CD4-positive, alpha-beta T cell treated with Interleukin-17A for 1 hour (primary cell): ENCODE measurements at places on chromosomes 16 and 17.

DNA sequence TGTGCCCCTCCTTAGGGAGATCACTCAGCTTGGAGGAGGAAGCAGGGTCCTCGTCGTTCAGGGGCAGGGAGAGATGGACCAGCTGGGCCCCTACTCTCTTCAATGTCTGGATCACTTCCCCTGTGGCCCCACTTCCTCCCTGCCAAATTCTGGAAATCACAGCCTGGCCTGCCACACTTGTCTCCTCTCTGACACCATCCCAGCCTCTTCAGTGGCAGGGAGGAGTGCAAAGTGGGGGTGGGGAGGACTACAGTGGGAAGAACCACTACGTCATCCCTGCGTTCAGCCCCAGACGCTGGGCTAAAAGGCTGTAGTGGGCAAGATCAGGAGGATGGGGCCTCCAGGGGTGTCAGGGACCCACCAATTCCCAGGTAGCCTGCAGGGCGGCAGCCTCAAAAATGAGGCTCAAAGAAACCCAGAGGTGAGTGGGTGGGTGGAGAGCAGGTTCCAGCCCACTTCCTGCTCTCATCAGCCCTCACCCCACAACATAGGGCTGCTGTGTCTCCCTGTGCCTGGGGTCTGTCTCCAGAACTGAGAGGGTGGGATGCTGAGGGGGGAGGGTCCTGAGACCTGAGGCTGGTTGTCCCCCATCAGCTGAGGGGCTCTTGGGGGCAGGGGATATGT lies 25.0 kb upstream of the TAC4 start:
- DNase-seq: no peak

DNA sequence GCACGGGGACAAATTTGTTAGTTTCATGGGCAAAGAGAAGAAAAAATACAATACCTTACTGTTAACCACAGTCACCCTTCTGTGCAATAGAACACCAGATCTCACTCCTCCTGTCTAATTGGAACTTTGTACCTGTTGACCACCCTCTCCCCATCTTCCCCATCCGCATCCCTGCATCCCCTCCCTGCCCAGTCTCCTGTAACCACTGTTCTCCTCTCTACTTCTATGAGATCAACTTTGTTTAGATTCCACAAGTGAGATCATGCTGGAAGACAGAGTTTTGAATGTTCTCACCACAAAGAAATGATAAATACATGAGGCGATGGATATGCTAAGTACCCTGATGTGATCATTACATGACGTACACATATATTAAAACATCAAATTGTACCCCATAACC lies 47.7 kb downstream of the CLEC16A start:
- DNase-seq: no peak

- no peak for DNase-seq
Measured at GRCh38 chr16:29765167-29766032, 12.7 kb upstream of the ZG16 start.

- no peak for DNase-seq
Measured at GRCh38 chr16:70476272-70477020, 22.1 kb downstream of the FCSK start.

GRCh38 chr16:11333010-11333409 lies 12.2 kb upstream of the RMI2 start:
- no peak for DNase-seq

GRCh38 chr16:31183432-31184428 lies 3.8 kb downstream of the FUS start:
- peak; percentile 8 for DNase-seq

DNA sequence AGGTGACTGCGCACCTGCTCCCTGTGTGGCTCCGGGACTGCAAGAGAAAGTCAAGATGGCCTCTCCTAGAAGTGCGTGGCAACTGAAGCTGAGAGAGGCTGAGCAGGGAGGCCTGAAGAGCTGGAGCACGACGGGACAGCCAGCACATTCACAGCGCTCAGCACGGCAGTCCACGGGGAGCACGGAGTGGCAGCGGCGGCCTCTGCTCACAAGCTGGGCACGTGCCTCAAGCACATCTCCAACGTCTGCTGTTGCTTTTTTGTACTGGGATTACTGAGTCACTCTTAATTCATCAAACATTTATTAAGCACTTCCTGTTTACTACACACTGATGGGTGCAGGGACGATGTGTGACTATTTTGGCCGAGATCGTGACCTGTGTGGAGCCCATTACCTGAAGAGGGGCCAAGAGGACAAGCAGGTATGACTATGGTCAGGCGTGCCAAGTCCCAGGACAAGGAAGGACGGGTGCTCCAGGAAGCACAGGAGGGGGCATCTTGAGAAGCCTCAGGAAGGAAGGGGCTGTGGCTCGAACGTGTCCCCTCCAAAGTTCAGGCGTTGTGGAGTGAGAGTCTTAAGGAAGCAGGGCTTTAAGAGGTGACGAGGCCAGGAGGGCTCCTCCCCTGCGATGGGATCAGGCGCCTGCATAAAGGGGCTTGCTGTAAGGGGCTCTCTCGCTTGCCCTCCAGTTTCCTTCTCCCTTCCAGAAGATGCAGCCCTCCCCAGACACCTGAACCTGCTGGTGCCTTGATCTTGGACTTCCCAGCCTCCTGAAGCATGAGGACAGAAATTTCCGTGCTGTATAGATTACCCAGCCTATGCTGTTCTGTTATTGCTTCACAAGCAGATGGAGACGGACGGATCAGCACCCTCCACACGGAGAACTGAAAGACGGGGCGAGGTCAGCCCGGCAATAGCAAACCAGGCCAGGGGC lies 105.8 kb downstream of the ADCY9 start:
- no peak for DNase-seq

DNA sequence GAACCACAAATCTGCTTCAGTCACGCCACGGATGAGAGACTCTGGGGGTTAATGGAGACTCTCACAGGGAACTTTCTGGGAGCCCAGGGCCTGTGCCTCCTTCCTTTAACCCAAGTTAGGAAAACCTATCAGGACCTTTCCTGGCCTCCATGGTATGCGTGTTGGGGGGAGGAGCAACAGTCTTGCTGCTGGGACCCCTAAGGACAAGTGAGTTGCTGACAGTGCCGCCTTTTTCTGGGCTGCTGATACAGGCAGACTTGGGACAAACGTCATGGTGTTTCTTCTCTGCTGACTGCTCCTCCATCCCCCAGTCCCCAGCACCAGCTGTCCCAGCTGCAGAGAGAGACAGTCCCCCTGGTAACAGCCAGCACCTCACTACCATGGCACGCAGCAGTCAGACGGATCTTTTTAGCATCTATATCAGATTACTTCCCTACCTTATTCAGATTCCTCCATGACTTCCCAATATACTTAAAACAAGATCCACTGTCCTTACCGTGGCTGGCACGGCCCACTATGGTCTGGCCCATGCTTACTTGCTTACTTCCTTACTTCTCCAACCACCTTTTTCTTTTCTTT lies 6.5 kb downstream of the DPEP2NB start:
- no peak for DNase-seq

- DNase-seq: peak; percentile 54
Measured at GRCh38 chr17:81510785-81511553, 1.6 kb downstream of the ACTG1 start.

GRCh38 chr16:4318967-4319366 lies 3.1 kb downstream of the GLIS2 start:
- no peak for DNase-seq

DNA sequence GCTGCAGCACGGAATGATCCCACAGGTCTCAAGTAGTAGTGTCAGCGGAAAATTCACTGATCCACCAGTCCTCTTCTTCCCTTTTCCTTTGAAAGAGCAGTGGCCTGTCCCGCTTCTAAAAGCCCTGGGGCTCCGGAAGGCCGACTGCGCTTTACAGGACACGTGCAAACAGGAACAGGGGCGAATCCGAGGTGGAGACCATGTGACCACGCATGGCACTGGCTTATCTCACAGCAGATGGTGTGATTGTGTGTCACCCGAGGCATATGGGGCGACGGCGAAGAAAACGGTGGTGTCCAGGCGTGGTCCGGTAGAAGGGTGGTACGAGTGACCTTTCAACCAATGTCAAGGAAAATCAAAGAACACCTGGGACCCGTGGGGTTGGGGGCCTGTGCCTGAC lies 12.0 kb upstream of the KCNJ18 start:
- DNase-seq: no peak
